ENCODE measurements at places on chromosomes 3 and 15.

DNA sequence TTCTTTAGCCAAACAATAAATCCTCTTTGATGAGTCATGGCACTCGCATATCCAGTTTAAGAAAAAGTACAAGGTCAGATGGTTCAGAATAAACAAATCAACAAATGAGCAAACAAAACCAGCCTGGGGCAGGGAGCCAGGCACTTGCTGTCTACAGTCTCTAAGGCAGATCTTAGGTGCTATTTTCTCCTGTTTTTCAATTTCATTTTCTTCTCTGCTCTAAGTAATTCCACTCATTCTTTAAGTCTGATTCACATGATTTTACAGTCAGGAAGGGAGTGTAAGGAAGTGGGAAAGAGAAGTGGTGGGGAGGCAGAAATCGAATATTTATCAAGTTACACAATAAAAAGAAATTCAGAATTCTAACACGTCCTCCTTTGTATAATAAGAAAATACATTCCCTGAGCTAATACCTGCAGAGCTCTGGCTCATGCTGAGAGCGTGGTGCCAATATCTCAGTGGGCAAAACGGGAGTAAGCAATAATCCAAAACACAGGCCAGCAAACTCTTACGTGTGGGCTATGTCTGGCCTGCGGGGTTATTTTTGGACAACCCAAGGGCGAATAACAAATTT is 298.6 kb downstream of the ADAMTS17 start:
- no peak for DNase-seq

GRCh38 chr15:75214293-75215096 is 12.8 kb downstream of the C15orf39 start:
- no peak for DNase-seq

DNA sequence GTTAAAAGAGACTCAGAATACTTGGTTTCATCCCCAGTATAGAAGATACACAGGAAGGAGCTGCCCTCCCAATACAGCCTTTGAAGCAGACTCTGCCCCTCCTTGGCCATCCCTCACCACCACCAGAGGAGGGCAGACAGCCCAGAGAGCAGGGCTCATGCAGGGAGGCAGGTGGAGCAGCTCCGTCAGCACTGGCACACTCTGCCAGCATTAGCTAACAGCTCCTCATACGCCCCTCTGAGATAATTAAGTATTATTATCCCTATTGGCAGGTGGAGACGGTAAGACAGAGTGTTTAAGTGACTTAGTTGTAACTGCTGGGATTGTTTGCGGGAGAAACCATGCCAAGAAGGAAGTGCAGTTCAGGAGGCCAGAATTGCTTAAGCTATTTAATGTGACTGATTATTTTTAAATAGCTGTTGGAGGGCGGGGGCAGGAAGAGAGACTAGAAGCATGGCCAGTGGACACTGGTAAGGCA is 434.0 kb downstream of the EPHB1 start:
- DNase-seq: no peak

- no peak for DNase-seq
Measured at GRCh38 chr3:16520970-16521881, 7.7 kb upstream of the RFTN1 start.

- no peak for DNase-seq
Measured at GRCh38 chr3:127044996-127045395, 62.1 kb downstream of the PLXNA1 start.

DNA sequence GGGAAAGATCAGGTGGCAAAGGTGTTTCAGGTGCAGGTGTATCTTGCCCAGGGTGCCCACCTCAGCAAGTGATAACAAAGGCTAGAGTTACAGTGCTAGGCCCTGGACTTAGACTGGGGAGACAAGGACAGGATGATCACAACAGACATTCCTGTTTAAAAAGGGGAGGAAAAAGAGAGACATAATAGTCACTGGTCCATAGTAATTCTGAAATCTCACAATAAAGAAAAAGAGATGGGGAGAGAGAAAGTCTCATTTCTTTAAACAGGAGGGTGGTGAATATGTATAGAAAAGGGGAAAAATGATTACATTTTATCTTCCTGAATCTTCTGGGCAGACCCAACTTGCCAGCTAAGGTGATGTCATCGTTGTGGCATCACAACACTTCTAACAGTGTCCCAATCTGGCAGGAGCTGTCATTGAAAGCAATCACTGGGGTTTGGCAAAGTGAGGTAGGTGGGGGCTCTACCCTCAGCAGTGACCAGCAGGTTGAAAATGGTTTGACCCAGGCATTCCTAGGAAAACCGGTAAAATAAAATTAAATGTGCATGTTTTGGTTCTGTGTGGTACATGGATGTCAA is 99.5 kb downstream of the ZNF621 start:
- no peak for DNase-seq

DNA sequence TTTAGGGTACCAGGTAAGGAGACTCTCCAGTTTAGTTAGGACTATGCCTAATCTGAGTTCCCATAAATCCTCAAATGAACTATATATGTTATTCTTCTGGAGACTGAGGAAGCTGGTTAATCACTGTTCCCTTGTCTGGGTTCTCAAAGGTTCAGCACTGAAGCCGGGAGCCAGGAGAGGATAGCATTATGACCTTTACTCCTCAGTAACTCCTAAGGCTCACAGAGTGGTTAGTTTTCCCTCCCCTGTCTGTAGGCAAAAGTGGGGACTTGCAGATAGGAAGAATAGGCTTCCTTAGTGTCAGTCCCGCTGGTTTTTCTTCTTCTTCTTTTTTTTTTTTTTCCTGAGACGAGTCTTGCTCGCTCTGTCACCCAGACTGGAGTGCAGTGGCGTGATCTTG is 50.4 kb downstream of the CRTC3 start:
- DNase-seq: no peak

- no peak for DNase-seq
Measured at GRCh38 chr3:42680806-42681205, 4.5 kb upstream of the KLHL40 start.

- no peak for DNase-seq
Measured at GRCh38 chr3:4953119-4953518, 26.1 kb upstream of the BHLHE40 start.

GRCh38 chr3:120708408-120708807 is 26.4 kb upstream of the HGD start:
- no peak for DNase-seq

GRCh38 chr3:132916096-132916495 is 122.1 kb upstream of the TMEM108 start:
- no peak for DNase-seq

DNA sequence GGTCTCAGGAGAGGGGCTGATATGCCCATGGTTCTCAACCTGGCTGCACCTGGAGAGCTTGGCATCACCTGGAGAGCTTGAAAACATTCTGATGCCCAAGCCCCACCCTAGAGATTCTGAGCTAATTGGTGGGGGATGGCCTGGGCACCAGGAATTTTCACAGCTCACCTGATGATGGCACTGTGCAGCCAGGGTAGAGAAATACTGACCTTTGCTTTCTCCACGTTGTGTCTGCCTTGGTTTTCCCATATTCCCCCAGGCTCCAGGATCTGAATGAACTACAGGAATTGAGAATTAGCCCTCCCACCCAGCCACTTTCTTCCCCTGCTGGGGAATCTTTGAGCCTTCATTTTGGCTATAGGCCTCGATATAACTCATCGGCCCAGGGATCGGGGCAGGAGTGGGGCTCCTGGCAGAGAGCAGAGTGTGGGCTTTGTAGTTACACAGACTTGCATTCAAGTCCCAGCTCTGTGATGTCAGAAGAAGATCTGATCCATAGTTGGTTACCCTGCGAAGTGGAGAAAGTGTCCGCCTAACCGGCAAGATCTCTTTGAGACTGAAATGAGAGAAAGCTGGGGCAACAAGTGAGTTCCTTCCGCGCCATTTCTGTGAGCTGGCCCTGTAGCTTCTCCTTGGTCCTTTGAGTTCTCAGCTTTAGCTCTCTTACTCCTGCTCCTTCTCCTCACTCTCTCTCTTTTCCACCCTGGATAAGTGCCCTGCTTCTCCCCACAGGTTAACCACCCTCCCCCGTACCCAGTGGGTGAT is 33.1 kb upstream of the UBE2Q2 start:
- DNase-seq: no peak
